NCI-H460 (cell line): ENCODE measurements at places on chromosomes 2 and 18. TPM values are rescaled to one million over a fixed set of nuclear protein-coding genes. Genes with fewer than 3 reads are reported as not detected.

The SGO2 gene
- total RNA-seq = 16.0 and 20.9 TPM in 2 replicates

The CYP27A1 gene
- 0.40 TPM in 1 of 2 replicates, not detected in the other for total RNA-seq

The DYTN gene
- total RNA-seq = not detected in 2 replicates

The ZNF385B gene
- 2.3 and 3.3 TPM in 2 replicates for total RNA-seq

The TRIB2 gene
- total RNA-seq = 4.4 and 7.8 TPM in 2 replicates

The SLC23A3 gene
- total RNA-seq = 1.4 and 1.7 TPM in 2 replicates

The MRPS5 gene
- total RNA-seq = 103 and 119 TPM in 2 replicates

The KIF1A gene
- 0.37 and 0.63 TPM in 2 replicates for total RNA-seq
